T-cell (primary cell): ENCODE measurements at places on chromosomes 2 and 18. TPM values are rescaled to one million over a fixed set of nuclear protein-coding genes. Genes with fewer than 3 reads are reported as not detected.

GRCh38 chr18:326846-327245, 59.0 kb upstream of the THOC1 start:
- H3K4me3 ChIP-seq: no peak overlapping the region
- H3K27ac ChIP-seq: no peak overlapping the region
- no peaks in the 10 kb centered on the region for H3K4me1 ChIP-seq

GRCh38 chr2:165601065-165601830, 131.8 kb downstream of the CSRNP3 start:
- no peaks in the 10 kb centered on the region for H3K27me3 ChIP-seq
- H3K27ac ChIP-seq: no peak overlapping the region
- no peak overlapping the region for H3K4me3 ChIP-seq
- no peak for DNase-seq

GRCh38 chr2:28552045-28552823, 56.4 kb downstream of the PLB1 start:
- no peak for DNase-seq
- H3K36me3 ChIP-seq: no peaks in the 10 kb centered on the region
- no peaks in the 10 kb centered on the region for H3K4me1 ChIP-seq
- H3K27ac ChIP-seq: no peak overlapping the region

The EFEMP1 gene
- total RNA-seq: not detected

The MOGAT1 gene
- not detected for total RNA-seq
